Karpas-422 (cell line): ENCODE measurements at places on chromosomes 4 and X.

- DNase-seq = no peak
Measured at GRCh38 chr4:76540486-76540885, 105.5 kb downstream of the SHROOM3 start.

DNA sequence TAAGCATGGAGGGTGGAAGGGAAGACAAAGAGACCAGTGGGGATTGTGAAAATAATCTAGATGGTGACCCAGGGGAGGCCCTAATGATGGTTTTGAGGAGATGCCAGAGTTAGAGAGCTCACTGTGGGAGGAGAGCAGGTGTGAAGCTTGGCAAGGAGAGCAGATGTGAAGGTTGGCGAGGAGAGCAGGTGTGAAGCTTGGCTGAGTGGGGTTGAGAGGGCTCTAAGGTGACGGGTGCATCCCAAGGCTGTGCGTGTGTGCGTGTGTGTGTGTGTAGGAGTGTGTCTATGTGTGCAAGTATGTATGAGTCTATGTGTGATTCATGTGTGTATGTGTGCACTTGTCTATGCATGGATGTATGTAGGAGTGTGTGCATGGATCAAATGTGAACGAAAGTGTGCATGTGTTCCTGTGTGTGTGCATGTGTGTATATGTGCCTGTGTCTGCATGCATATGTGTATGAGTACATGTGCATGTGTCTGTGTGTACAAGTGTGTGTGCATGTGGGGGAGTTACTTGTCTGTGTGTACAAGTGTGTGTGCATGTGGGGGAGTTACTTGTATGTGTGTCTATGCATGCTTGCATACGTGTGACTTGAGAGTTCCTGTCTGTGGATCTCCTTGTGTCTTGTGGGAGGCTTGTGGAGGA, 72.0 kb downstream of the EVC start:
- DNase-seq = no peak

- no peak for DNase-seq
Measured at GRCh38 chrX:112865464-112866025, 24.9 kb upstream of the AMOT start.

DNA sequence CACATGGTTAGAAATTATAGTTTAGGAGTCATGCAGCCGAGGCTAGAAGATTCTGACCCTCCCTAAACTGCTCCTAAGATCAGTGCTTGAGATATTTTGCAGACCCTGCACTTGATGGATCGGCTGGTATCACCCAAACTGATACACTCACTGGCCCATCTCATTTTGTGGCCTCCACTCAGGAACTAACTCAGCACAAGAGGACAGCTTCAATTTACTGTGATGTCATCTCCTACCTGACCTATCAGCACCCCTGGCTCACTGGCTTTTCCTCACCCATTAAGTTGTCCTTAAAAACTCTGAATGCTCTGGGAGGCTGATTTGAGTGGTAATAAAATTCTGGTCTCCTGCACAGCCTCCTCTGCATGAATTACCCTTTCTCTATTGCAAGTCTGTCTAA, 450.9 kb downstream of the PCDH10 start:
- no peak for DNase-seq

- no peak for DNase-seq
Measured at GRCh38 chrX:21400408-21401121, 26.3 kb downstream of the CNKSR2 start.

DNA sequence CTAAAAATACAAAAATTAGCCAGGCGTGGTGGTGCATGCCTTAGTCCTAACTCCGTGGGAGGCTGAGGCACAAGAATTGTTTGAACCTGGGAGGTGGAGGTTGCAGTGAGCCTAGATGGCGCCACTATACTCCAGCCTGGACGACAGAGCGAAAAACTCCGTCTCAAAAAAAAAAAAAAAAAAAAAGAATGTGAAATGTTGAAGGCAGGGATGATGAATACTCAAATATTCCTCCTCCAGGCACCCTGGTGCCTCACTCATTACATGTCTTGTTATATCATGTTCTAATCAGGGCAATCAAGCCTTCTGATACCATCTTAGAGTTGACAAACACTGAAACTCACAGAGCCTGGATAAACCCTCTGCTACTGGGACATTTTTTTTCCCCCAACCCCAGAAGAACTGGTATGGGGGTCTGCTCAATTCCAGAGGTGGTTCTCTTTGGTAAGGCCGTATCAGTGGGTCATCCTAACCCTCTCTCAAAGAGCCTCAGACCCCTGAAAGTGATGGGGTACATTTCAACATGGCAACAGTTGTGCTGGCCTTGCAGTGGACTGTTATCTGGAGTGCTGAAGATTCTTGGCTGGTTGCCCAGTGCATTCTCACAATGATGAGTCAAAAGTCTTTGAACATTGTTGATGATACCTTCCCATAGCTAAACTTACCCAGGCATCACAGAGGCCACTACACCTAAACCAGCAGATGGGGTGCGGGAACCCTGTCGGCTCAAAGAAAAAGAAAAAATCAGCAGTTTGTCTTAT, 2.4 kb upstream of the SH3KBP1 start:
- DNase-seq = peak; percentile 69

DNA sequence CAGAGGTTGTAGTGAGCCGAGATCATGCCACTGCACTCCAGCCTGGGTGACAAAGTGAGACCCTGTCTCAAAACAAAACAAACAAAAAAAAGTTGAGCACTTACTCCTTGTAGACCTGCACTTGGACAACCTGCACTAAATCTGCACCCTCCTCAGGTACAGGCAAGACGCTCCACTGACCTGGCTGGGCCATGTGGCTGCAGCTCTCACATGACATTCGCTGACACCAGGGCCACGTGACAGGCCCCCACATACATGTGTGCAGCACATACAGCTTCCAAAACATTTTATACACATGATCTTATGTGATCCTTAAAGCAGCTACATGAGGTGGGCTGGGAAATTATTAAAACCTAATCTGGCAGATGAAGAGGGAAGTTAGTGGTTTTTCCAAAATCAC, 62.5 kb downstream of the MGST2 start:
- no peak for DNase-seq

- DNase-seq = no peak
Measured at GRCh38 chr4:189979196-189980047, 38.8 kb downstream of the FRG1 start.

DNA sequence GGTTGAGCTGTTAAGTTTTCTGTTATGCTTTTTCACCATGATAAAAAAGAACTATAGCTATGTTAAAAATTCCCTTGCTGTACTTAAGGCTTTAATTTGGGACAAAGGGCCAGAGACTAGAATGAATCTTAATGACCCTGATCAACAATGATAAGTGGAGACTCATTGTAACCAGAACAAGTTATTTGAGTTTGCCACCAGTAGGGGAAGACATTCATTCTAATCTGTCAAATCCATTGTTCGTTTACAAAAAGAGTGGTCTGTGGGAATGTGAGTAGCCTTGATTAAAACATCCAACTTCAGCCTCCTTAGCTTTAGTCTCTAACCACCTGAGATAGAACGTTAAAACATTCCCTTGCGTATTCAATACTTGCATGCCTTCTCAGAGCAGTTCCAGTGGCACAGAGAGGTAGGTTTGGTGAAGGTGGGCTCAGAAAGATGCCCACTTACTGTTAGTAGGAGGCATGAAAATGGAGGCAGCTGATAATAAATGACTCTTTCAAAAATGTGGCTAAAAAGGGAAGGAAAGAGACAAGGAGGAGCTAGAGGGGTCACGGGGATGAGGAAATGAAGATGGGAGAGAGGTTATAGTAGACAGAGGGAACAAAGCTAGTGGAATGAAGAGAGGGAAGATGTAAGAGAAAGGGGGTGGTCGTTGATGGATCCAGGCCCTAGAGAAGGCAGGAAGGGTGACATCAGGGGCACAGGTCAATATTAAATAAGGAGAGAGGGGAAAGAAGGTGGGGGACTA, 66.2 kb downstream of the EGF start:
- DNase-seq = no peak

DNA sequence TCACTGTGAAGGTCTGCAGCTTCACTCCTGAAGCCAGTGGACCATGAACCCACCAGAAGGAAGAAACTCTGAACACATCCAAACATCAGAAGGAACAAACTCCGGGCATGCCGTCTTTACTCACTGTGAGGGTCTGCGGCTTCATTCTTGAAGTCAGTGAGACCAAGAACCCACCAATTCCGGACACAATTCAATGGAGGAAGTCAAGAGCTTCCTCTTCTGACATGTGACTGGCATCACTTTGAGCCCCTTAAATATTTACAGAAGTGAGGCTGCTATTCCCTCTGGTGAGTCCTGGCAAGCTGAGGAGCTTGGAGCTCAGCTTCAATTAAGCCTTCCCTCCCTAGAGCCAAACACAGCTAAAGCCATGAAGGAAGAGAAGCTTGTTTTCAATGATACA, 103.5 kb upstream of the SRD5A3 start:
- no peak for DNase-seq

DNA sequence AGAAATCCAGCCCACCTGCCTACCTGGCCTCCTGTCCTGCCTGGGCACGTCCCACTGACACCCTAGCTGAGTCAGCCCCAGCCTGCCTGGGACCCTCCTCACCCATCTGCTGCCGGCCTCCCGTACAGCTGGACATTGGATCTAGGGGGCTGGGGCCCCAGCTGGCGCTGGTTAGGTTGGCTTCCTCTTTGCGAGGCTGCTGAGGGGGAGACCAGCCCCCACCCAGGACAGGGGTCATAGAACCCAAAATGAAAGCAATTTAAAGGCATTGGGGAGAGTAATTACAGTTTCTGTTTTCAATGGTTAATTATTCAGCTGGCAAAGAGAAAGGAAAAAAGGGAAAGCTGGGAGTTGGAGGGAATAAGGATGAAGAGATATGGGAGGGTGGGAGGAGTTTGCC, 15.8 kb downstream of the EFNB1 start:
- no peak for DNase-seq

GRCh38 chrX:150879855-150880807, 18.3 kb downstream of the CD99L2 start:
- DNase-seq = peak; percentile 61

- no peak for DNase-seq
Measured at GRCh38 chrX:96971812-96972211, 88.1 kb downstream of the RPA4 start.

DNA sequence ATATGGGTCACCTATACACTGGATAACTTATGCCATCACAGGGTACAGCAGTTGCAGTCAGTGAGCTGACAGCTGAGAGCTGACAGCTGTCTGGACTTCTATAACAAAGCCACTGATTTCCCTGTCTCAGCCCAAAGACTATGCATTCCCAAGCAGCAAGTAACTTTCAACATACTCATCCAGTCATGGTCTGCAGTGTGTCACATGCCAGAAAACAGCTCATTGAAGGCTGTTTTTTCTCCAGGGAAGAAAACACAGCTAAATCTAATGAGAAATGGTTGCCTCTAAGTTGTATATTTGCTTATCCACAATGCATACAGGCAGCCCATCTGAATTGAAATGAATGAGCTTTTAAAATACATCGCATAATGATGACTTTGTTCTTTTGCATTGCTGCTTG, 6.3 kb downstream of the KIAA1210 start:
- DNase-seq = no peak

DNA sequence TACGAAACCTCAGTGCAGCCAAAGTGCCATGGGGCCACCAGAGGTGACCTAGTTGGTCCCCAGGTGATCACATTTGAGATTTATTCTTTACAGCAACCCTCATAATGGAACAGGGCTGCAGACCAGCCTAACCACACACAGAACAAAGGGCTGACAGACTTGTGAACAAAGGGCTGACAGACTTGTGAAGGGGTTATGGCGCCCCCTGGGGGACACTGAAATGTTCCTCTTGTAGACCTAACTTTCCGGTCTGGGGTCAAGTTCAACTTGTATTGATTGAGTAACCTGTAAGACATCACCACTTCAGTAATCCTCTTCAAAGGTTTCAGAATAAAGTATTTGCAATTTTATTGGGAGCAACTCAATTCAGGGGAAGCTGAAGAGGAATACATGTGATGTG, 175.9 kb upstream of the RPS6KA3 start:
- peak; percentile 92 for DNase-seq

GRCh38 chrX:15952212-15952611, 97.6 kb upstream of the AP1S2 start:
- DNase-seq = no peak

GRCh38 chr4:151804821-151805220, 44.0 kb upstream of the GATB start:
- no peak for DNase-seq

DNA sequence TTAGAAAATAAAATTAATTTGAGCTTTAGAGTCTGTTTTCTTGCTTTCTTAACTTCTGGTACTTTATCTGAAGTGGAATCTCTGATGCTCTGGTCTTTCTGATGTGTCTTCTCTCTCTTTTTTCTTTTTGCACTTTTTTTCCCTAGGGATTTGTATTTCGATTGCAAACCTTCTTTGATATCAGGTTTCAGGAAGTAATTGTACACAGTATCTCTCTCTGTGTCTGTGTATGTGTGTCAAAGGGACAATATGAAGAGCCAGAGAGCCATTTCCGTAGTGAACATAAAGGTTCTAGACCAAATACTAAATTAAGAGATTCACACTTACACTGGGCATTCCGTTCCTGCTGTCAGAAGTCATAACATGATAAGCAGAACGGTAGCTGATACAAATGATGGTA, 325.0 kb downstream of the PCDH7 start:
- no peak for DNase-seq

- no peak for DNase-seq
Measured at GRCh38 chr4:6892190-6892908, 17.3 kb upstream of the TBC1D14 start.

- peak; percentile 65 for DNase-seq
Measured at GRCh38 chr4:154686838-154687237, 57.0 kb upstream of the LRAT start.

DNA sequence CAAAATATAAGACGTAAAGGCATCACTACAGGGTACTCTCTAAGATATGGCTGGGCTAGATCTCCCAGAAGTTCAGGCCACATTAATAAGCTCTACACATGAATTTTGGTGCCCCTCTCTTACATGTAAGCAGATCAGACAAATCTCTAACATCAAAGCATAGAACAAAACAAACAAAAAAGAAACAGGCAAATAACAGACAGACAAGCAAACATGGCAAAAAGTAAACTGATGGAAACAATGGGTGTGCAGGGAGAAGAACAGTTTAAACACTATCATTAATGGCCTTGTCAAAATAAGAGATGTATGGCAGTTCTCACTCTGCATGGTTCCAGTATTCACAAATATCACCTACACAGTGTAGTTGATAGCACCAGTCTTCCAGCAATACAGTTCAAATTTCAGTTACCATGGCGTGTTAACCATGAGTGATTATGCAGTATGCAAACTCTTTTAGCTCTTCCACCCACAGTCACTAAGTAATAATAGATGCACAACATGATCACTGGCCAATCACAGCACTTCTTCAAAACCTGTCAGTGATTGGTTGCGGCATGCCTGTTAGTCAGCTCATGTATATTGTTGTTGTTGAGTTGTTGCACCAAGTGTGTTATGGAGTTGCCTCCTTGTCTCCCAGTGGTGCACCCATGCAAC, 110.7 kb upstream of the TLR3 start:
- no peak for DNase-seq

- DNase-seq = no peak
Measured at GRCh38 chrX:111431001-111431400, 19.0 kb upstream of the DCX start.

GRCh38 chrX:123206176-123206575, 22.1 kb downstream of the GRIA3 start:
- DNase-seq = no peak

DNA sequence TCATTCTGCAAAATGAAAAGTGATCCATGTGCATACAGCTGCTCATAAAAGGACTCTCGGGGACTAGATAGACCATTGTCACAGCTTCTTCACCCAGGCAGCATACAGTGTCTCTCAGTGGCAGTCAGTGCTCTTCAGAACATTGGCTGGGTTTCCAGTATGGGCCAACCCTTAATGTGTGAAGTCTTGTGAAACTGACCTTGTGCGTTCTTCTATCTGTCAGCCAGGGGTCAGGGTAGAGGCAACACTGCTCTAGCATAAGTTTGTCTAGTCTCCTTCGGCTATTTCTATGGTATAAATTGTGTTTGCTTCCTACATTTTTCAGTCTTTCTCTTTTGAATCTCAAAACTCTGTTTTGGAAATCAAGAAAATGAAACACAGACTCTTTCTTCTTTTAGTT, 37.0 kb upstream of the SMIM31 start:
- peak; percentile 64 for DNase-seq
